ENCODE measurements at places on chromosomes 16 and 17.

- DNase-seq, result peak; percentile 36
Observed at GRCh38 chr16:4142268-4142667, 26.0 kb upstream of the ADCY9 start.

GRCh38 chr17:57115377-57115776 is 30.3 kb downstream of the AKAP1 start:
- no peak for DNase-seq

DNA sequence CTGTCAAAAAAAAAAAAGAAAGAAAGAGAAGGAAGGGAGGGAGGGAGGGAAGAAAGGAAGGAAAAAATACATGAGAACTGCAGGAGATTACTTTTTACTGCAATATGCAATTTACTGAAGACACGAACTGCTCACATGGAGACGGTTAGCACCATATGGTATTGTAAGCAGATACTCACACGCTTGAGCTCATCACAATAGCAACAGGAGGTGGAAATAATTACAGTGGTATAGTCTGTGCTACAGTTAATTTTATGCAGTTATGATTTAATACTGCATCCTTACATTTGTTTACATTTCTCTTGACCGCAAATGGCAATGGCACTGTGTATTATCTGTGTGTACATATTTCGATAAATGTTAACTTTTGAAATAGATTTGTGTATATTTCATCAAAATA is 21.4 kb upstream of the SLC46A1 start:
- no peak for DNase-seq

DNA sequence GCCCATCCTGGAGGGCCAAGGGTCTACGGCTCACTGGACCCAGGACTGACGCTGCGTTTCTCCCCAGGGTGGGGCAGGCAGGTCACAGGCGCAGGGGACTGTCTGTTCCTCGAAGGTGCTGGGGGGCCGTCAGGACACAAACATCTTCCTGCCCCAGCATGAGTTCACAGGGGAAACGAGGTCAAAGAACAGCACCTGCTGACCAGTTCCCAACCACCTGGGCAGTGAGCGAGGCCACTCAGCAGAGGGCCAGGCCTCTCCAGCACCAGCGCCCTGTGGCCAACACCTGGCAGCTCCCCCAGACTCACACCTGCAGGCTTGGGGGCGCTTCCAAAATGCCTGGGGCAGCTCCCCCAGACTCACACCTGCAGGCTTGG is 29.7 kb downstream of the TIMM22 start:
- DNase-seq, result no peak

- DNase-seq, result no peak
Observed at GRCh38 chr16:9534759-9535158, 443.3 kb downstream of the HAPSTR1 start.

DNA sequence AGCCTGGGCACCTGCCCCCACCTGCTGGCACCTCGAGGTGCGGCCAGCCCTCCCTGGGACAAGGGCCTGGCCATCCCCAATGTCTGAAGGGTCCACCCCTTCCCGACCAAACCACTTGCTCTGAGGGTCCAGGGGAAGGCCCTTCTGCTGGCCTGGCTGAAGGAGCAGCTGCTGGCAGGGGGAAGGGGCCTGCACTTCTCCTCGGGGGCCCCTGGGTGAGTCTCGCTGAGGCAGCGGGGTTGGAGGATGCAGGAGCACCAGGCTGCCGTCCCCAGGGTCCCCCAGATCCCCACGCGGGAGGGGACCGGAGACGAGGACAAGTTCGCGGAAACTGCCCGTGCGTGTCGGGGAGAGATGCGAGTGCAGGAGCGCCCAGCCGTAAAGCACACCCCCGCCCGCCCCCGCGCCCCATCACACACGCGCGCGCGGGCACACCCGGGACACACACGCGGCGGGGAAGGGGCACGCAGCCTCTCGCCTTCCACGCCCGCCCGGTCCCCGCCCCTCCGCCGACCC is 725 bp upstream of the CACNA1H start:
- peak; percentile 47 for DNase-seq

DNA sequence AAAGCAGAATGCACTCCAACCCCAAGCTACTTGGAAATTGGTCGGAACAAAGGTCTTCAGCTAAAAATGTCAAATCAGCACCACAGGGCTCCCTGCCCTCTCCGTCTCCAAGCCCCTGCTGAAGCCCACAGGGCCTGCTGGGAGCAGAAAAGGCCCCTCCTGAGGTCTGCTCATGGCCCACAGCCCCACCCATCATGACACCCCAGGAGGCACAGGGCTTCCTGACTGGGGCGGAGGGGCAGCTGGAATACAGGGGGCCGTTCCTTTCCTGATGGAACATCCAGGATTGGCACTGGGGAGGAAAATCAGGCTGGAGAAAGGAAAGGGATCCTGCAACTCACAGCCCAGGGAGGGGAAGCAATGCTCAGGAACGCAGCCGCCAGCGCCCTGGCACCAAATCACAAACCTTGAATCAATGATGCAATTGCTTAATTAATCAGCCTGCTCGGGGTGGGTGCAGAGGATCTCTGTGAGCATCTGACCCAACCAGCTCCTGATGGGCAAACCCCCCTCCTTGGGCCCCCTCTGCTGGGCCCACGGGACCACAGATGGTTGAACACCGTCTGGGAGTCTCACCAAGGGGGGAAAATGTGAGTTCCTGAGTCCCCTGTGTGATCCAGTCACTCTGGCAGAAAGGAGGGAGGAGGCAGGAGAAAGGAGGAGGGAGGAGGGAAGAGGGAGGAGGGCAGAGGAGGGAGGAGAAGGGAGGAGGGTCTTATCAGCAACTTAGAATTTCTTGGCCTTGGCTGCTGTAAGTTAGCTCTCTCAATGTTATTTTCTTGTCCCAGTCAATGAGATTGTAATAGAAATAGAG is 155.5 kb downstream of the ZNF423 start:
- DNase-seq, result no peak

DNA sequence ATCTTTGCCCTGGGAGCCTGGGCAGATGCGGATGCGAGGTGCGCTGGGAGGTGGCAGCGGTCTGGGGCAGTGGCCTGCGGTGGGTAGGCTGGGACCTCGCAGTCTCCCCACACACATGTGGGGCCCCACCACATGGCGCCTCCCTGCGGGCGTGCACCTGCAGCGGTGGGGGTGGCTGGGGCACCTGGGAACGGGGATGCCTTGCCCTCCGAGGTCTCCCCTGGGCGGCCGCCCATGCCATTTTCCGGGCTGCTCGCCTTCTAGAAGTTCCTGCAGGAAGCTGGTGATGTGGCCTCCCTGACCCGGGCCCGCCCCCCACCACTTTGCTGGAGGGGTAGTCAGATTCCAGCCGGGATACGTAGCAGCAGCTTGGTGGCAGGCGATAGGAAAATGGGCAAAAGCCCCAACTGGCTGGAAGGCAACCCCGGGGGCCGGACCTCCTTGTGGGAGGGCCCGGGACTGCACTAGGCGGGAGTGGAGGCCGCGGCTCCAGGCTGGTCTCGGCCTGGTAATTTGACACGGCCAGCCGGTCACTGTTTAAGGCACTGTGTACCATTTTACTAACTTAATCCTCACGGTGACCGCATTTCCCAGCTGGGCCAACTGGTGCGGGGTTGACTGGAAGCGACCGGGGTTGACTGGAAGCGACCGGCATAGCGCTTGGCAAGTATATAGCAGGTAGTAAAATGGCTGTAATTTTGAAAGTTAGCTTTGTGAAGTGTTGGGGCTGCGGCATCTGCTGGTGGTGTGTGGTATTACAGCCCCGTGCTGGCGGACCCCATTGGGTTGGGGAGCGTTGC is 38.5 kb downstream of the IGF2BP1 start:
- peak; percentile 10 for DNase-seq

GRCh38 chr16:55663765-55664677 is 8.2 kb downstream of the SLC6A2 start:
- DNase-seq, result no peak

DNA sequence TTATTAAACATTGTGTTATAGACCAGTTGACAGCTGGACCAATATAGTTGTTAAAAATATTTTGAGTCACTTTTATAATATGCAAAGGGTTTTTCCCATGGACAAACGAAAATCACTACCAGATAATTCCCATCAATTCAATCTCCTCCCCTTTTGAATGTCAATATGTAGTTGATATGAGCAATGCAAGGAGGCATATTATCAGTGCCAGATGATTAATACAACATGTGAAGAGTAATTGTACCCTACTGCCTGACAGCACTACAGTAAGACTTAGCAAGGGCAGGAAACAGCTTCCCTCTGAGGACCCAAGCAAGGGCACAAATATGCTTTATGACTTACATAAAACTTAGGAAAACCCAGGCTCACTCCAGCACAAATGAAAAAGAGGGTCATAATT is 17.3 kb downstream of the KANSL1 start:
- no peak for DNase-seq

DNA sequence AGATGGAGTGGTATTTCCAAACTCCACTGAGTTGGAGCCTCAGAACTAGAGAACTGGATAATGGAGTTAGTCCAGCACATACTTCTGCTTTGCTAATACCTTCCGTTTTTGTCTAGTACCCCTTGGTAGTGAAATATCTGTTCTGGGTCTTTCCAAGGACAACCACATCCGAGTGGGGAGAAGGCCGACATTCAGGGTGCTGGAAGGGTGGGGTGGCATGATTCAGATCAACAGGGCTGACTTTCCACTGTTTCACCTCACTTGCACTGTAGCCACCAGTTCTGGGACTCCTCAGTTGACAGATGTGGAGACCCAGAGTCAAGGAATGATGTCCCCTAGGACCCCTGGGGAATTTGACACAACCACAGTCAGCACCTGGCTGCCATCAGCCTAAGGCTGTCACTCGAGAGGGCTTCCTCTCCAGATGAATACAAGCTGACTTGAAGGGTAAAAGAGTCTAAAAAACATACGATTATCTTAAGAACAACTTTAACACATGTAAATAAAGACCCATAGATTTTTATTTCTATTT is 84.8 kb upstream of the HNF1B start:
- no peak for DNase-seq
